ENCODE measurements at places on chromosomes 13 and 19.

- DNase-seq = no peak
Observed at GRCh38 chr19:7923295-7924191, 2.4 kb downstream of the CTXN1 start.

- DNase-seq = no peak
Observed at GRCh38 chr19:48194041-48194843, 23.8 kb downstream of the ZSWIM9 start.

DNA sequence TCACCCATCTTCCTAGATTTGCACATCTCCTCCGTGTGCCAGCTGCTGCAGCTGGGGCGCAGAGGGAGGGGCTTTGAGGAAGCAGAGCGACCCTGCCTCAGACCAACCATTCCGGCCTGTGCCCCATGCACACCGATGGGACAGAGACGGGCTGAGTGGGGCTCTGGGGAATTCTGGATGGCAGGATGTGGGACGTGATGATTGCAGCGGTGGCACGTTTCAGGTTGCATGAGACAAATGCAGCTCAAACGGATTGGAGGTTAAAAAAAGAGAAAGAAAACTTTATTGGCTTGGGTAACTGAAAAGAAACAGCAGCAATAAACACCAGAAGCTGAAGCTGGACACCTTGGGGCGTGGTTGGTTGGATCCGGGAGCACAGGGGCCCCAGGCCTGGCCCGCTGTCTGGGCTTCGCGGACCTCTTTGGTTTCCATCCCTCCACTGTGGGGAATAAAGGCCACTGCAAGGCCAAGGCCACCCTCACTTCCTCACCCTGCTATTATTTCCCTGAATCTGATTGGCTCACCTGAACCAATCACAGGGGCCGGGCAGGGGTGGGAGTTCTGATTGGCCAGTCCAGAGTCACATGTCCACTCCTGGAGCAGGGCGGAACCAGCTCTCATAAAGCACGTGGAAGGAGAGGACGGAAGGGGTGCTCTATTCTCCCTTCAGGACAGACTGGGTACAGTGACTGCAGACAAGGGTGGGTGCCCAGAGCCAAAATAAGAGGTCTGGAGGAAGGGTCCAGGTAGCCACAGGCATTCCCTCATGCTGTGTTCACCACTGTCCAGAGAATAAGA is 6.1 kb upstream of the ZNF787 start:
- no peak for DNase-seq

DNA sequence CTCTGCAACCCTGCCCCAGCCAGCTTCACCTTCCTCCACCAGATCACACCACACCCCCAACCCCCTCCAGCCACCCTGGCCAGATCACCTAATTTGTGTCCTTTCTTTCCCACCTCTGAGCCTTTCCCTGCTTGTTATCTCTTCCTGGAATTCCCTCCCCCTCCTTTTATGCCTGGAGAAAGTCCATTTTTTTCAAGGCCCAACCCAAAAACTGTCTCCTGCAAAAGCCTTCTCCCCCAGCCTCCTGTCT is 5.3 kb upstream of the TLE2 start:
- no peak for DNase-seq

- DNase-seq = no peak
Observed at GRCh38 chr19:5563935-5564612, 3.7 kb downstream of the TINCR start.

GRCh38 chr19:8086849-8087248 is 34.3 kb downstream of the CCL25 start:
- DNase-seq = no peak

DNA sequence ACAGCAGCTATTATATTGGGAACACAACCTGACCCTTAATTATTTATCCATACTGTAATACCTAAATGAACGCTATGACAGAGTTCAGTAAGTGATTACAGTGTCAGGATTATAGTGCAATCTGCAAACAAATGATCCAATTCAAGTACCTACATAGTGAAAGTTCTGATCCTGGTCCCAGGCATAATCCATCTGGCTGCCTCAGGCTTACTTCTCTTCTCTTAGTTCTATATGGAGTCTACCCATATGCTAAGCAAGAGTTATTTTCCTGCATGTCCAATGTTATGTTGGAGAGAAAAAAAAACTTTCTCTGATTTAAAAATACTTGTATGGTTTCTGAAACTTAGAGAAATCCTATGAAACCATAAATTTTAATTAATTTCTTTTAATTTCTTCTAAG is 1487.7 kb upstream of the SLC10A2 start:
- no peak for DNase-seq

DNA sequence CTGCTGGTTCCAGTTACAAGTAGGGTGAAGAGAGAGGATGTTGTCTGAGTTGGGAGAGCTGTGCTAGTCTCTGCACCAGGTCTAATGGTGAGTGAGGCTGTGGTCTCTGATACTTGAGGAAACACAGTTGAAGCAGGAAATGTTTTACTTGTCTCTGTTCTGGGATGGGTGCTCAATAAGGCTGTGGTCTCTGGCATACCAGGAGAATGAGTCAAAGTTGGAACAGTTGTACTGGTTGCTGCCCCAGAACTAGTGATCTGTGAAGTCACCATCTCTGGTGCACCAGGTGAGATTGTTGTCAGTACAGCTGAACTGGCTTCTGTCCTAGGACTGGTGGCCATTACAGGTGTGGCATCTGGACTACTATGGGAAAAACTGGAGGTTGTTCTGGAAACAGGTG is 74.7 kb downstream of the MUC16 start:
- DNase-seq = peak; percentile 2
